ENCODE measurements at places on chromosomes 2 and 18. TPM values are rescaled to one million over a fixed set of nuclear protein-coding genes. Genes with fewer than 3 reads are reported as not detected.

ATL2 gene
- total RNA-seq: 91.7 TPM

DNA sequence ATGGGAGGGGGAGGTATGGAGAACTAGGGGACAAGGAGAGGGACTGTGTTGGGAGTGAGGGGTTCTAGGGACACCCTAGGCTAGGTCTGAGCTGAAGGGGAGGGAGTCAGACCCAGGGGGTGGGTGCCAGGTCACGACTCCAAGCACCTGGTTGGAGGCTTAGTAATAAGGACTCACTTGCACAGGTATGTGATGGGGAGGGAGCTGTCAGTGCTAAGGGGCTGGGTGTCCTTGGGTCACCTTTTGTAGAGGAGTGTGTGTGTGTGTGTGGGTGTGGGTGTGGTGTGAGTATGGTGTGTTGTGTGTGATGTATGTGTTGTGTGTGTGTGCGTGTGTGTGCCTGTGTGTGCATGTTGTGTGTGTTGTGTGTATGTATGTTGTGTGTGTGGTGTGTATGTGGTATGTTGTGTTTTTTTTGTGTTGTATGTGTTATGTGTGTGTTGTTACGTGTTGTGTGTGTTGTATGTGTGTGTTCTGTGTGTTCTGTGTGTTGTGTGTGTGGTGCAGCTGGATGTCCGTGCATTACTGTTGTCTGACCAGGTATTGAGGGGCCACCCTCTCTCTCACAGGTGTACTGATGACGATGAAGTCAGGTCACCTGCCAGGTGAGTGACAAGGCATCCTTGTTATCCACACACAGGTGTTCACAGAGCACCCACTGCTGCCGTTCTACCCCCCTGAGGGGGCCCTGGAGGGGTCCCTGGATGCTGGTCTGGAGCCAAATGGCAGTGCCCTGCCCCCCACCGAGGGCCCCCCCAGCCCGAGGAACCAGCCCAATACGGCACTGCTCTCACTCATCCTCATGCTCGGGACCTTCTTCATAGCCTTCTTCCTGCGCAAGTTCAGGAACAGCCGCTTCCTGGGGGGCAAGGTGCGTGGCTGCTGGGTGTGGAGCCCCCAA is 9.8 kb downstream of the SLC4A3 start:
- no peaks in the 10 kb centered on the region for H3K36me3 ChIP-seq
- no peak for DNase-seq
- peaks cover 3% of the 10 kb centered on the region for H3K4me1 ChIP-seq
- no peaks in the 10 kb centered on the region for H3K27me3 ChIP-seq

- H3K27ac ChIP-seq: no peak overlapping the region
- H3K4me3 ChIP-seq: no peak overlapping the region
- no peaks in the 10 kb centered on the region for H3K36me3 ChIP-seq
Observed at GRCh38 chr2:100691846-100692245, 128.1 kb upstream of the NPAS2 start.

NEURL3 gene
- not detected for total RNA-seq

DNAJC5G gene
- total RNA-seq: not detected

DNA sequence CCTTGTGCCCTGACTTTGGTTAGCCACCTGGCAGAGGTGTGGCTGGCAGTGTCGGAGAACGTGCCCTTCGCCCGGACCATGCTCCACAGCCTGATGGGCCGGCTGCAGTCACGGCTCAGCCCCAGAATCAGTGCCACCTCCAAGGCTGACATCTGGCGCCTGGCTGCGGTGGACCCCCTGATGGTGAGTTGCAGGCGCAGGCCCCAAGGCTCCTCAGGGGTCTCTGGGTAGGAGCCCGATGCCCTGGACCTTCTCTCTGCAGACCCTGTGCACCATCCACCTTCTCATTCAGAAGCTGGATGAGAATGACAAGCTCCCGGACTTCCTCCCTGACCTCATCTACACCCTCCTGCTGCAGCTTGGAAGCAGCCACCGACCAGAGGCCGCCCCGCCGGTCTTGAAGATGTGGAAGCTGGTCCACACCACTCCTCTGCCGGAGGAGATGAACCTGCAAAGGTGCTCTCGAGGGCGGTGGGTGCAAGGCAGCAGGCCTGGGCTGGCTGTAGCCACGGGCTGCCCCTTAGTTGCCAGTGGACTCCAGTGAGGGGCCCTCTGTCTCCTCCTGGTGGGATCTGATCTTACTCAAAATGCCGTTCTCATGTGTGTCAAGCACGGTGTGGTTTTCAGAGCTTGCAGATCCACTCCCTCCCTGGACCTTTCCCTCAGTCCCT is 32.1 kb downstream of the HJURP start:
- H3K4me3 ChIP-seq: no peak overlapping the region
- no peak for DNase-seq
- no peaks in the 10 kb centered on the region for H3K4me1 ChIP-seq

RNU2-63P gene
- 3.1 TPM for total RNA-seq

GBX2 gene
- total RNA-seq: not detected

DNA sequence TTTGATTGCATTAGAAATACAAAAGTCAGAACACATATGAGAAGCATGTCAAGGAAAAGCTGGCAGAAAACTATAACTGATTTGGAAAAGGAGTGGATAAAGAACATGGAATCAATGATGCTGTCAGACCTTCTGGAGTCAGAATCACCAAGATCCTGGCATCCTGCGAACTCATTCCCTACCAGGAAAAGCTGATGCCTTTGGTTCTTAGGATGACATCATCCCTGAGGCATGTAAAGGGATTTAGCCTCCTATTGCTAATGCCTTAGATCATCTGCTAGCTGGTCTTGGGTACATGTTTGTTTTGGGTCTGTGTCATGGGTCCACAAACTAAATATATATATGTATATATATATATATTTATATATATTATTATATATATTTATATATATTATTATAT is 680.7 kb downstream of the EPHA4 start:
- H3K27ac ChIP-seq: no peak overlapping the region
- no peaks in the 10 kb centered on the region for H3K4me1 ChIP-seq
- no peaks in the 10 kb centered on the region for H3K27me3 ChIP-seq
- DNase-seq: no peak
- no peaks in the 10 kb centered on the region for H3K36me3 ChIP-seq

- no peak for DNase-seq
- H3K36me3 ChIP-seq: no peaks in the 10 kb centered on the region
Observed at GRCh38 chr2:67616749-67617148, 219.6 kb downstream of the ETAA1 start.

DNA sequence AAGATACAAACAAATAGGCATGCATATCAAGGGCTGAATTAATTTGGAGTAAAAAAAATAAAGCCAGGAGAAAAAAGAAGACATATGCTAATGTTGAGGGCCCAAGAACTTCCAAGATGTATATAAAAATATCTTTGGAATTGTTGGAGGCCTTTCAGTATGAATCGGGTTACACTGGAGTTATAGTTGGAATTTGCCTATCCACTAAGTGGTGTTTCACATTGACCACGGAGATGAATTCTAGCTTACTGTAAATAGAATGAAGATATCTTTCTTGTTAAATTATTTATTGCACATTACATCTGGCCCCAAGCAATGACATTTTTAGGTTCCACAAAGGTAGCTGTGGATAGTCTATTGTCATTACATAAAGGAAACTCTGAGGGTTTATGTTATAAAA is 38.5 kb upstream of the TRIB2 start:
- no peak overlapping the region for H3K4me3 ChIP-seq
- no peaks in the 10 kb centered on the region for H3K36me3 ChIP-seq
- H3K4me1 ChIP-seq: no peaks in the 10 kb centered on the region
- H3K27me3 ChIP-seq: no peaks in the 10 kb centered on the region

- H3K27ac ChIP-seq: no peak overlapping the region
- H3K27me3 ChIP-seq: no peaks in the 10 kb centered on the region
- no peak overlapping the region for H3K4me3 ChIP-seq
Observed at GRCh38 chr2:64063454-64063853, 44.2 kb upstream of the VPS54 start.

GRCh38 chr2:205496370-205496769 is 185.9 kb upstream of the NRP2 start:
- H3K27ac ChIP-seq: no peak overlapping the region
- H3K4me1 ChIP-seq: no peaks in the 10 kb centered on the region
- no peak for DNase-seq
- no peak overlapping the region for H3K4me3 ChIP-seq
- H3K36me3 ChIP-seq: no peaks in the 10 kb centered on the region

DNA sequence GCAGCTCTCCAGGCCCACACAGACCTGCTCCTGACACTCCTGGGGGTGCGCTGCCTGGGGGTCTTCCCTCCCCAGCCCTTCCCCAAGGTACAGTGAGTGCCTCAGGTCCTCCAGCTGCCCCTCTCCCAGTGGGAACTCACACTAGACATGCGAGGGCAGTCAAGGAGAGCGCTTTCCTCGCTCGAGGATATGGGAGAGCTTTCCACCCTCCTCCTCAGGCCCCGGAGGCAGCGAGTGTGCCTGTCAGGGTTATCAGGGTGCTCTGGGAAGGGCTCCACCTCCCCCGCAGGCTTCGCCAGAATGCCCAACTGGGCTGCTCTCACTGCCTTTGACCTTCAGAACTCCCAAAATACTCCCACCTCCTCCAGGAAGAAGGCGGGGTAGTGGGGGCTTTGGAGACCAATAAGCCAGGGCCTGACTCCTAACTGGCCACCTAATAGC is 85.7 kb upstream of the LAPTM4A start:
- no peaks in the 10 kb centered on the region for H3K36me3 ChIP-seq
- H3K27ac ChIP-seq: no peak overlapping the region
- peaks cover 3% of the 10 kb centered on the region for H3K27me3 ChIP-seq

GRCh38 chr2:75954761-75955160 is 244.0 kb upstream of the GCFC2 start:
- no peaks in the 10 kb centered on the region for H3K36me3 ChIP-seq
- no peak for DNase-seq
- H3K27me3 ChIP-seq: no peaks in the 10 kb centered on the region

- no peaks in the 10 kb centered on the region for H3K27me3 ChIP-seq
- no peak for DNase-seq
- H3K4me1 ChIP-seq: no peaks in the 10 kb centered on the region
- H3K4me3 ChIP-seq: no peak overlapping the region
Observed at GRCh38 chr18:32219431-32220018, 29.7 kb downstream of the MEP1B start.

GRCh38 chr2:28311660-28312249 is 80.9 kb upstream of the FOSL2 start:
- H3K36me3 ChIP-seq: peaks cover 6% of the 10 kb centered on the region
- no peaks in the 10 kb centered on the region for H3K4me1 ChIP-seq
- no peak overlapping the region for H3K27ac ChIP-seq
- H3K4me3 ChIP-seq: no peak overlapping the region
- H3K27me3 ChIP-seq: no peaks in the 10 kb centered on the region

DNA sequence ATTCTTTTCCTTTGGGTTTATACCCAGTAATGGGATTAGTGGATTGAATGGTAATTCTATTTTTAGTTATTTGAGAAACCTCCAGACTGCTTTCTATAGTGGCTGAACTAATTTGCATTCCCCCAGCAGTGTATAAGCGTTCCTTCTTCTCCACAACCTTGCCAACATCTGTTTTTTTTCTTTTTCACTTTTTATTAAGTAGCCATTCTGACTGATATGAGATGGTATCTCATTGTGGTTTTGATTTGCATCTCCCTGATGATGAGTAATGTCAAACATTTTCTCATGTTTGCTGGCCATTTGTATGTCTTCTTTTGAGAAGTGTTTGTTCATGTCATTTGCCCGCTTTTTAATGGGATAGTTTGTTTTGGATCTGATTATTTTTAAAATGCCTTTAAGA is 64.1 kb upstream of the MEIS1 start:
- no peaks in the 10 kb centered on the region for H3K36me3 ChIP-seq
- no peak for DNase-seq
- H3K27ac ChIP-seq: no peak overlapping the region
- no peak overlapping the region for H3K4me3 ChIP-seq
- no peaks in the 10 kb centered on the region for H3K4me1 ChIP-seq

CIDEA gene
- total RNA-seq: not detected

- H3K4me3 ChIP-seq: no peak overlapping the region
- H3K36me3 ChIP-seq: no peaks in the 10 kb centered on the region
- DNase-seq: no peak
- peaks cover 7% of the 10 kb centered on the region for H3K4me1 ChIP-seq
- H3K27me3 ChIP-seq: no peaks in the 10 kb centered on the region
- H3K27ac ChIP-seq: no peak overlapping the region
Observed at GRCh38 chr2:189683348-189683747, 8.9 kb downstream of the ANKAR start.

GRCh38 chr2:31440764-31441163 is 26.2 kb upstream of the XDH start:
- no peak for DNase-seq
- H3K4me1 ChIP-seq: no peaks in the 10 kb centered on the region
- no peak overlapping the region for H3K27ac ChIP-seq
- H3K4me3 ChIP-seq: no peak overlapping the region
- H3K36me3 ChIP-seq: no peaks in the 10 kb centered on the region
- H3K27me3 ChIP-seq: no peaks in the 10 kb centered on the region

DNA sequence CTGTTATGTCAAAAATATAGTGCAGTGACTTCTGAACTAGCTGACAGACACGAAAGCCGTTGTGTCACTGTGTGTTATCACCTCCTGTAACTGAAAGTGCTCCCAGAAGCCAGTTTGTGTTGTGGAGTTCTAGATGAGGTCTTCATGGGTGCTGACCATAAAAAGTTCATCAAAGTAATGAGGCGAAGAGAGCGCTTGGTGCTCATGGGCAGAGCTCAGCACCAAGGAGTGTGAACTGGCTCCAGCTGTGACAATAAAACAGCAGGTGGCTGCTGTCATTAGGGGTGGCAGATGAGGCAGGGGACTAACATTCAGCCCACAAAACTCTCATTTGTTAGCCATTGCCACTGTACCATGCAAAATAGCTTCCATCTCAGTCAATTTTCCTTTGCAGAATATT is 151.1 kb downstream of the ZNF407 start:
- H3K36me3 ChIP-seq: no peaks in the 10 kb centered on the region
- no peaks in the 10 kb centered on the region for H3K4me1 ChIP-seq
- no peaks in the 10 kb centered on the region for H3K27me3 ChIP-seq
- DNase-seq: no peak
- H3K27ac ChIP-seq: no peak overlapping the region
- H3K4me3 ChIP-seq: no peak overlapping the region

DNA sequence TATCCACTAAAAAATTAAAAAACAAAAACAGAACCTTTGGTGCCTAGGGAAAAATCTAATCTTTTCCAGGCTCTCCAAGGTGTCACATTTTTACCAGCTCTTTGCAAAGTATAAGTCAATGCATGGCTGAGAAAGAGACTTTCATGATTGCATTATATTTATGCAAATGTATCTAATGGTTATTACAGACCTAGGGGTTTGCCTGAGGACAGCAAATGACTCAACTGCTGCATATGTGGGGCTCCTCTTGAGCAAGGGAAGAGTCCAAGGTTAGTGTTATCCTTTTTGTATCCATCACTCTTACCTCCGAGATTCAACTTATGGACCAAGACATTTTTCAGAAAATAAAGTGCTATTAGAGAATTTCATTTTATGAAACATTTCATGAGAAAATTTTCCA is 33.9 kb upstream of the RMP24 start:
- no peaks in the 10 kb centered on the region for H3K36me3 ChIP-seq
- H3K4me3 ChIP-seq: no peak overlapping the region
- H3K27me3 ChIP-seq: no peaks in the 10 kb centered on the region
- no peak for DNase-seq
- H3K27ac ChIP-seq: no peak overlapping the region

PPP1R1C gene
- not detected for total RNA-seq

All from CD4-positive, alpha-beta T cell (primary cell).